ENCODE measurements at places on chromosomes 7 and 10. TPM values are rescaled to one million over a fixed set of nuclear protein-coding genes. Genes with fewer than 3 reads are reported as not detected.

GPR15LG gene
- 1.0 TPM for total RNA-seq

LBX1 gene
- not detected for total RNA-seq

FEZF1 gene
- total RNA-seq = not detected

FAM180A gene
- total RNA-seq = not detected

SPDYE18 gene
- 0.23 TPM for total RNA-seq

GSAP gene
- 3.0 TPM for total RNA-seq

VPS37D gene
- 12.2 TPM for total RNA-seq

SYT15 gene
- 0.14 TPM for total RNA-seq

LIPF gene
- not detected for total RNA-seq

OR2A7 gene
- 2.0 TPM for total RNA-seq

DNA sequence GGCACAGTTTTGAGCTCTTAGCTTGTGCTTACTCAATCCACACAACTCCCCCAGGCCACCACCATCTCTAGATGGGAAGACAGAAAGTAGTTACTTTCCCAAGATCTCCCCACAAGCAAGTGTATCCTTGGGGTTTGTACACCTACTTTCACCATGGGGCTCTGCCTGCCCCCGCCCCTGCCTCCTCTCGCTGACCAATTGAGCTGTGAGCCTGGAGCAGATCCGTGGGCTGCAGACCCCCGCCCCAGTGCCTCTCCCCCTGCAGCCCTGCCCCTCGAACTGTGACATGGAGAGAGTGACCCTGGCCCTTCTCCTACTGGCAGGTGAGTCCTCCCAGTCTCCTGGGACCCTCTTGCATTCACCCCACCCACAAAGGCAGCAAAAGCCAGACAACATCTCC lies 2.0 kb downstream of the FXYD4 start:
- DNase-seq = no peak

GRCh38 chr10:3432081-3432825 lies 259.7 kb upstream of the PITRM1 start:
- no peak for DNase-seq

DNA sequence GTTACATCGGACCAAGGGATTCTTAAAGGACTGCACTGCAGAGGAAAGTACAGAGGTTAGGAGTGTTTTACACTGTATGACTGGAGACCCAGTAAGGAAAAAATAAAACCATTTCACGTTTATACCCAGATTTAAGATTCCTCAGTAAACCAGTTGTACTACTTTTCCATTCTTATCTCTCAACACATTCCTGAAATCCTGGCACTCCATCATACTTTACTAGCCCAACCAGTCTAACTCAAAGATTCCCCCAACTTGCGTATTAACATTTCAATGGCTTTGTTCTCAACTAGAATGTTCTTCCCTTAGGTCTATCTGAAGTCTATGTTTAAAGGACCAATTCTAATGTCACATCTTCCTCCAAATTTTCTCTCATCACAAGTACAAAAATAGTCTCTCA lies 8.0 kb downstream of the CCDC186 start:
- no peak for DNase-seq

DNA sequence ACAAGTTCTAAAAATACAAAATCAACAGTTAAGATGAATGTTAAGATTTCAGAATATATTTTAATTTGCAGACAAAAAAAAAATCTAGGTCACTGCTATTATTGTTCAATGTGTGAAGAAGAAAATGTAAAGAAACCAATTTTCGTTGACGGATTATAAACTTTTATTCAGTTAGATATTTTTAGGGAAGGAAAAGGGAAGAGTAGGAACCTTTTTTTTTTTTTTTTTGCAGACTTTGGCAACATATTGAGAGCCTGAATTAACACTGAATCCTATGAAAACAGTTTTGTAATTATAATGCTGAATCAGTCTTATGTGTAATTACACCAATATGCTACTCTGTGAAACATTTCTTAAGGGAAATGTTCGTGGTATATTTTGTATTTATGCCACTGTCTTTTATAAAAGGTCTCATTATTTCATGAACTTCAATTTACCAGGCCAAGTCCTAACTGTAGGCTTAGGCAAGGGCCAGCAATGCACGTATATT lies 106.3 kb downstream of the ST8SIA6 start:
- DNase-seq = no peak

- peak; percentile 22 for DNase-seq
Observed at GRCh38 chr10:23656735-23657134, 217.9 kb downstream of the OTUD1 start.

DNA sequence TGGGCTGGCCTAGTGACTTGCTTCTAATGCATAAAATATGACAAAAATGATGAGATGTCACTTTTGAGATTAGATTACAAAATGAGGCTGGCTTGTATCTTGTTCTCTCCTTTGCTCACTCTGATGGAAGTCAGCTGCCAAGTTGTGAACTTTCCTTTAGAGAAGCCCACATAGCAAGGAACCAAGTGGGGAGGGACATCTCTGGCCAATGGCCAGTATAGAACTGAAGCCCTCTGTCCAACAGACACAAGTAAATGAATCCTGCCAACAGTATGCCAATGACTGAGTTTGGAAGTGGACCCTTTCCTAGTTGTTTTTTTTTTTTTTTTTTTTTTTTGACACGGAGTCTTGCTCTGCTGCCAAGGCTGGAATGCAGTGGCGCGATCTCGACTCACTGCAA lies 3.3 kb downstream of the ZC3HC1 start:
- no peak for DNase-seq

GRCh38 chr10:37640301-37640700 lies 217.1 kb downstream of the ZNF248 start:
- no peak for DNase-seq

DNA sequence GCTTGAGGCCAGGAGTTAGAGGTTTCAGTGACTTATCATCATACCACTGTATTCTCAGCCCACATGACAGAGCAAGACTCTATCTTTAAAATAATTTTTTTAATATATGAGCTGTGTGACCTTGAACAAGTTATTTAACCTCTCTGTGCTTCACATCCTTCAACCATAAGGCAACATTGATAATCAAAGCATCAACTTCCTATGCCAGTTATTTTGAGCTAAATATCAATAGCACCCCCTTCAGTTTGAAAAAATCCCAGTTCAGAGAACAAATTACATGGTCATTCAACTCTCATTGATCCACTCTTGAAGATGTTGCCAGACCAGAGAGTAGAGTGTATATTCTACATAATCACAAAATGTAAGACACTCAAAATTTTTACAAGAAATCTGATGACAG lies 53.0 kb downstream of the ASNS start:
- no peak for DNase-seq

DNA sequence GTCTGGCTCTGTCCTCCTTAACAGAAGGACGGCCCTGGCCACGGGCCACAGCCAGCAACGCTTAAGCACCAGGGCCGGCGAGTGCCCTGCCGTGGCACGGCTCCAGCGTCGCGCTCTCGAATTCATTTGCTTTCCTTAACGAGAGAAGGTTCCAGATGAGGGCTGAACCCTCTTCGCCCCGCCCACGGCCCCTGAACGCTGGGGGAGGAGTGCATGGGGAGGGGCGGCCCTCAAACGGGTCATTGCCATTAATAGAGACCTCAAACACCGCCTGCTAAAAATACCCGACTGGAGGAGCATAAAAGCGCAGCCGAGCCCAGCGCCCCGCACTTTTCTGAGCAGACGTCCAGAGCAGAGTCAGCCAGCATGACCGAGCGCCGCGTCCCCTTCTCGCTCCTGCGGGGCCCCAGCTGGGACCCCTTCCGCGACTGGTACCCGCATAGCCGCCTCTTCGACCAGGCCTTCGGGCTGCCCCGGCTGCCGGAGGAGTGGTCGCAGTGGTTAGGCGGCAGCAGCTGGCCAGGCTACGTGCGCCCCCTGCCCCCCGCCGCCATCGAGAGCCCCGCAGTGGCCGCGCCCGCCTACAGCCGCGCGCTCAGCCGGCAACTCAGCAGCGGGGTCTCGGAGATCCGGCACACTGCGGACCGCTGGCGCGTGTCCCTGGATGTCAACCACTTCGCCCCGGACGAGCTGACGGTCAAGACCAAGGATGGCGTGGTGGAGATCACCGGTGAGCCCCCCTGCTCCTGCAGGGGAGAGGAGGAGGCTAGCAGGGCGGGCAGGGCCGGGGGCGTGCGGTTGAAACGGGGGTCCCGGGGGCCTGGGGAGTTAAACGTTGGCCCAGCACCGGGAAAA lies at the start of gene HSPB1:
TSS of gene HSPB1 (plus strand) at position 327 of the 855 bp plus-strand sequence. CDS start at position 367, 40 bp downstream.
- no peak for DNase-seq

- DNase-seq = no peak
Observed at GRCh38 chr7:134623193-134623592, 23.5 kb upstream of the BPGM start.

DNA sequence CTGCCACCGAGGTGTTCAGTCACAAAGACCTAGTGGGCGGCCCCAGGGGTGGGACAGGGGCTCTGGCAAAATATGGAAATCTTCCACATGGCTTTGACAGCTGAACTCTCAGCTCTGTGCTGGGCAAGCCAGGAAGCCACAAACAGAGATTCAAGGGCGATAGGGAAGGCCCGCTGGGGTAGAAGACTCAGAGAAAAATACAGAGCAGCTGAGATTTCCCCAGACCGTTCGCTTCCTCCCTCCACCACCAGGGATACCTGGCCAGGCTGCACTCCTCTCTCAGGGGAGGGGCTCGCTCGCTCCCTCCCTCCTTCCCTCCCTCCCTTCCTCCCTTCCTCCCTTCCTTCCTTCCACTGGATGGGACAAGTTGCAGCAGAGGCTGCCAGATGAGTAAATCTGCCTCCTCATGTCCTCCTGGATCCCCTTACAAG lies 260.5 kb downstream of the PRPF18 start:
- no peak for DNase-seq

DNA sequence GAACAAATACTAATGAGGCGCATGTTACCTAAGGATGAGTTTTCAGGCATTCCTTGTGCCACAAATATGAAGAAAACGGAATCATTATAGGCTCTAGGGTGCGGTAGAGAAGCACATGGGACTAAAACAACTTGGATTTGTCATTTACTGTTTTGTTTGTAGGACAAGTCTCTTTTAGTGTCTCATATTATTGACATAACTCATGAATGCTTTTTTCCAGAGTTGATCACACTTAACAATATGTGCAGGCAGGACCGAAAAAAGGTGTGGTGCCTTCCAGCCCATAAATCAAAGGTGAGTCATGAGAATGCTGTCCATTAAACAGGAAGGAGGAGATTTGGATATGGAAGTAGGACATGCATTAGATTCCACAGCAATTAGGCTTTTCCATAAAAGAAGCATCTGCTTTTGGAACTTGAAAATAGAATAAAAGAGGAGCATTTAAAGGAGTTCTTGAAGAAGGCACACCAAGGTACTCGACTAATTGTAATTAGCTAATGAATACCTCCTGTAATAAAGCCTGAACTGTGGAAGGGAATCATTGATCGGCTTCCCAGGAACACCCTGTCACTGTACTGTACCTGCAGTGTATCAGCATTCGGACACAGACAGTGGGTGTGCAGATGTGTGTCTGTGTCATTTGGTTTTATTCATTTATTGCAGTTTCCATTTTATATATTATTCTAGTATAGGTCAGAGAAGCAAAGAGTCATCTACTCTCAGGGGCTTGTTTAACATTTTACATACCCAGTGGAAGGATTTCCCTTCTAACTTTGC lies 119.7 kb upstream of the KLF14 start:
- DNase-seq = no peak

DNA sequence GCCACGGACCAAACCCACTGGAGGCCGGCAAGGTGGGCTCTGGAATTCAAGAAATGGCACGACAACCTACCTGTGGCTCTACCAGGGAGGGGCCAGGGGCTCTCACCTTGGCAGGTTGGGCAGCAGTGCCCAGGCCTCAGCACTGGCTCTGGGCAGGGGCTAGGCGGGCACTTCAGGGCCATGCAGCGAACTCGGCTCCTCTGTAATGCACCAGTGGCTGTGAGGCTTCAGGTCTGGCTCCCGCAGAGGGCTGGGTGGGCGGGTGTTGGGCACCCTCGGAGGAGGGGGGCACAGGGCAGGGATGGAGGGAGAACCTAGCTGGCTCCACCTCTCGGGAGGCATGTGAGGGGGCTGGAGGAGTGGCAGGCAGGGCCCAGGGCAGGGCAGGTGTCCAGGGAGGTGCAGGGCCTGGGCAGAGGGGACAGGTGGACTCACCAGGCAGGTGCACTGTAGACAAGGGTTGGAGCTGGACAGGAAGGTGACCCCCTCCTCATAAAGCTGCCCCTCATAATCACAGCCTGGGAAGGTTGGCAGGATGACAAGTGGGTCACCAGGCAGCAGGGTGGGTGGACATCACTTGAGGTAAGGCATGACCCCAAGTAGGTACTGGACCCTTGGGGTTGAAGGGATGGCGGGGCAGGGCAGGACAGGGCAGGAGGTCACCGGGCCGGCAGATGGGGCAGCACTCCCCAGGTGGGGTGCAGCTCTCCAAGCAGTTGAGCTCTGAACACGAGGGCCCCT lies 6.7 kb downstream of the KCP start:
- no peak for DNase-seq

- no peak for DNase-seq
Observed at GRCh38 chr7:10860516-10860915, 113.2 kb upstream of the PHF14 start.

- no peak for DNase-seq
Observed at GRCh38 chr7:48245751-48246472, 74.7 kb downstream of the ABCA13 start.

DNA sequence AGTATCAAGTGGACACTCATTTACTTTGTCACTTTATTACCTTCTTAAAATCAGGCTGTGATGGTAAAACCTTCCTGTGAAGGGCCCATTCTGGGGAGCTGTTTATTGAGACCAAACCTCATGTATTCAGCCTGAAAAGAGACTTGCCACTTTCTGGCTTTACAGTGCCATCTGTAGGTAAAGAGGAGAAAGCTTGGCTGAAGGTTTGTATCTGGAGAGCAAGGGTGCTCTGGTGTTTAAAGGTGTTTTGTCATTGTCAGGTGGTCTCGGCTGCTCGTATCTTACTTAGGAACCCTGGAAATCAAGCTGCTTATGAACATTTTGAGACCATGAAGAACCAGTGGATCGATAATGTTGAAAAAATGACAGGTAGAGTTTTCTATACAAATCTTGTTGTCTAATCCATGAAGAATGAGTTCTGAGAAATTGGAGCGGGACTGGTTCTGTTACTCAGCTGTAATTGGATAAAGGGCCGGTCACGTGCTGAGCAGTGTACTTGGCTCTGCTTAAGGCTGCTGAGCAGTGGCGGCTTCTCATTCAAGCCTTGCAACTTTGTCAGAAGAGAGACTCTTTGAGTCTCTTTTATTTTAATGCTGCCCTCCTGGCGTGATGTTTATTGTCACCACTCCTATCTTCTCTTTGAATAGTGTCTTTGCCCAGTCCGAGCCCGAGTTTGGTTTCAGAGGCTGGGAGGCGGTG lies 46.9 kb downstream of the AP3M1 start:
- DNase-seq = no peak

GRCh38 chr10:96305019-96305418 lies 785 bp downstream of the DNTT start:
- DNase-seq = no peak

DNA sequence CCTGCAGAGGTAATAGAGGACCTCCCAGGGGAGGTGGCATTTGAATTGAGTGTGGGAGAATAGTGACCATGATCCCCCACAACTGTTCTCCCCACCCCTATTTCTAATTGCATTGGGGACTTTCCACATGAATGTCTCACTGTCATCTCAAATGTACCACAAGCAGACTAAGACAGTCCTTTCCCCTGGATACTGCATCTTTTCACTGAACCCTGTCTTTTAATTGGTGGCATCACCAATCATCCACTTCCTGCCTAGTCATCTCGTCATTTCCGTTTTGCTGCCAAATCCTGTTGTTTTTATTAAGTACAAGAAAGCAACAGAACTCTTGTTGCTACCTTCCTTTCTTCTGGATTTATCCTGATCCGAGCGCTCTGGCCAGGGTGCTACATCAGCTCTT lies 120.3 kb downstream of the NRP1 start:
- no peak for DNase-seq
